ENCODE measurements at places on chromosomes 1 and 21. TPM values are rescaled to one million over a fixed set of nuclear protein-coding genes. Genes with fewer than 3 reads are reported as not detected.

The OR13G1 gene
- total RNA-seq: not detected

The SLC30A10 gene
- not detected for total RNA-seq

The ACOT11 gene
- 0.85 TPM for total RNA-seq

The LCE1D gene
- total RNA-seq: not detected

The USH2A gene
- not detected for total RNA-seq

The UCK2 gene
- total RNA-seq: 14.4 TPM

The PSEN2 gene
- 22.8 TPM for total RNA-seq

The AADACL3 gene
- total RNA-seq: not detected

The SLAMF6 gene
- total RNA-seq: 88.2 TPM

GRCh38 chr1:242847390-242847993 lies 323.0 kb upstream of the PLD5 start:
- no peak for DNase-seq

DNA sequence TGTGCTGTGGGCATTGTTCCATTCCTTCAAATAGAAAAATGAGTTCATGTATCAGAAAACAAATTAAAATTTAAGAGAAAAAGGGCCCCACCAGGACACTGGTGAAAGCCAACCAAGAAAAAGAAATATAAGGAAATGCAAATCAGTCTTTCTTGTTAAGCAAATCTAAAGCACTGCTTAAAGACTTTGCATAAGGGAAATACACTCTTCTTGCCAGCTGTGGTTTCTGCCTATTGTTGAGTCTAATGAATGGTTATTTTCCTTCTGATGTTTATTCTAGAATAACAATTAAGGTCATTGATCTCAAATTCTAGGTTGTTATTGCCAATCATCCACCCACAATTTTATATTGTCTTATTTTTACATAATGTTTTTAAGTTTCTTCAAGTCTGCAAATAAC lies 158.6 kb upstream of the SNX7 start:
- no peak for DNase-seq

DNA sequence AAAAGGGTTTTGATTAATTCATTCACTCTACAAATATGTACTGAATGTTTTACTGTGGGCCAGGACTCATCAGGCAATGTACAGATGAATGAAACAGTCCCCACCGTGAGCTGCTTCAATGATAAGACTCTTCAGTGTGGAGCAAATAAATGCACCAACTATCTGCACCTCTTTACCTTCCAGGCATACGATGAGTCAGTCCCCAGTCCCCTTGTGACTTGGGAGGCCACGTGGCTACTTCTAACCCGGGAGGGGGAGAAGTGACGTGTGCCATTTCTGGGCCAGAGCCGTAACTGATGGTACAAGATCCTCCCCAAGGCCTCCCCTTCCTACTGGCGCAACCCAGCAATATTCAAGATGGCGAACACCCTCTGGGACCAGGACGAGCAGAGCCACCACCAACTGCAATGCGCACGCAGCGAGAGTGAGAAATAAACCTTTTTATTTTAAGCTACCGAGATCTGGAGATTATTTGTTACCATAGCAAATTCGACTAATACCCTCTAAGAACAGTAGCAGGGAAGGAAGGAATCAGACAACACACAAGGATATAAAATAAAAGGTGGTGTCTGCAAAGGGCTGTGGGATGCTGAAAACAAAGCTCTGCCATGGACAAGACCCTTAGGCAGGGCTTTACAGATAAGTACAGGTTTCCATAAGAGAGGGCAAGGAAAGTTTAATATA lies 74.5 kb downstream of the NPHP4 start:
- DNase-seq: no peak

- DNase-seq: no peak
Measured at GRCh38 chr1:113012149-113012548, 56.2 kb upstream of the SLC16A1 start.

GRCh38 chr1:198517623-198518199 lies 22.8 kb downstream of the ATP6V1G3 start:
- no peak for DNase-seq

DNA sequence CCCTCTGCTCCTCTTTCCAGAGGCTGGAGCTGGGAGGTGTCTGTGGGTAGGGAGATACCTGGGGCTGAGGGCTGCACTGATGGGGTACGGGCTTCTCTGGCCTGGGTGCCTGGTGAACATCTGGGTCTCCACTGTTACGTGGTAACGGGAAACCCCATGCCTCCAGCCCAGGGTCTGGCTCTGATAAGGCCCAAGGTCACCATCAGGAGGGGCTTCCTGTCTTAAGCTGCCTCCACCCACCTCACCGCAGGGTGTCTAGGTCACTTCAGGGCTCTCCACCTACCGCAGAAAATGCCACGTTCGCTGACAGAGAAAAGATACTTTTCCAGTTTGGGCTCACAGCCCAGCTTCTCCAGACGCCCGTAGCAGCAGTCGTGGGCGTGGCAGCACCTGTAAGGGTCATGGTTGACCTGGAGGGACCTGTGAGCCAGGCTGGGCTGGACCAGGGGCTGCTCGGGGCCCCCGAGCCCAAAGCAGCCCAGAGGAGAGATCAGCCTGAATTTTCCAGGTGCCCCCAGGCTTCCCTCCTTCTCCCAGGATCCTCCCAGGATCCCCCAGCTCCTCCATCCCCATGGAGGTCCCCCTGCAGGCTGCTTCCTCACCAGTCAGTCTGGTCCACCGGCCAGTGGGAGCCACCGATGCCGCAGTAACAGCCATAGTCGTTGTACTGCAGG lies 1.3 kb downstream of the PLA2G2E start:
- DNase-seq: no peak

GRCh38 chr1:158255656-158256055 lies 1.4 kb downstream of the CD1A start:
- DNase-seq: no peak

GRCh38 chr1:165634154-165634921 lies 3.3 kb downstream of the MGST3 start:
- no peak for DNase-seq

GRCh38 chr21:43331962-43332828 lies 94.7 kb downstream of the SIK1 start:
- DNase-seq: no peak

- DNase-seq: no peak
Measured at GRCh38 chr1:241274693-241275092, 82.3 kb downstream of the RGS7 start.

DNA sequence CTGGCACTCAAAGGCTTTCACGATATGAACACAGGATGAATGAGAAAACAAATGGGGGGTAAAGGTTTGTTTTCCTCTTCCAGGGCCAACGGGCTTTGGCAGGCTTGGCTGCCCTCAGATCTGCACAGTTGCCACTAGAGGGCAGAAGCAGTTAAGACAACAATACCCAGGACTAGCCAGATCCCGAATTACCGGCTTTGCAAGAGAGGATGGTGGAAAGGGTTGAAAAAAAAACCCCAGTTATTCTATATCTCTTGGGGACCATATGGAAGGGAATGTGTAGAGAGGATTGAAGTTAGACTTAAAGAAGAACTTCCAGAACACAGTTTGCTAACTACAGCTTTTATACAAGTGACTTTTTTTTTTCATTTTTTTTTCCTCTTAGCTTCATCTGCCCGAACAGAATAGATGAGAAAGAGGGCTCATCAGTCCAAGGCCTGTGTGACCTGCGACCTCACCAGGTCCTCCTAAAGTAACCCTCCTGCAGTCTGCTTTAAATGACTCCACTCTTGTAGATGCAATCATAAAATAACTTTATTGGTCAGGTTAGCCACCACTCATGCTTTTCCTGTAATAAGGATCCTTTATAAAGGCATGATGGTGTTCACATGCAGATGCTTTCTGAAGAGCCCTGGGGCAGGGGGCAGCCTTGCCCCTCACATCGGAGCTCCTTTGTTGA lies 10.7 kb downstream of the FMOD start:
- DNase-seq: peak; percentile 28

DNA sequence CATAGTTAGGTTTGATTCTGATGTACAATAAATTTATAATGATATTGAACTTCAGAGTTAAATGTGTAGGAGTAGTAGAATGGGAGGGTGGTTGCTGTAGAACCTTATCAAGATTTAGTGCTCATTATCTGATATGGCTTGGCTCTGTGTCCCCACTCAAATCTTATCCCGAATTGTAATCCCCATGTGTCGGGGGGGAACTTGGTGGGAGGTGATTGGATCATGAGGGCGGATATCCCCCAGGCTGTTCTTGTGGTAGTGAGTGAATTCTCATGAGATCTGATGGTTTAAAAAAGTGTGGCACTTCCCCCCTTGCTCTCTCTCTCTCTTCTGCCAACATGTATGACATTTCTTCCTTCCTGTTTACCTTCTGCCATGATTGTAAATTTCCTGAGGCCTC lies 265.5 kb downstream of the GRIK1 start:
- no peak for DNase-seq

DNA sequence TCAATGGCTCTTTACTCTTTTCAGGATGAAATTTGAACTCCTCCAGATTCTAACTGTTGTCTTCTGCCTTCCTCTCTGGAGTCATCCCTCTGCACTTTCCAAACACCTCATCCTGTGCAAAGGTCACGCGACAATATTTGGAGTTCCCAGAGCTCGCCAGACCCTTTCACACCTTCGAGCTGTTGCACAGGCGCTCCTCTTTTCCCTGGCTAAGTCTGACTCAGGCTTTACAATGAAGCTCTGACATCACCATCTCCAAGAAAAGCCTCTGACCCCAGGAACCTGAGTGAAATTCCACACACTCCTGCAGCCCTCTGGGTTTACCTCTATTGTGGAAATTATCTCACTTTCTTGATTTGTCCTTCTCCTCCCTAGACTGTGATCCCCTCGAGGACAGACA lies 270.3 kb downstream of the RGS7 start:
- DNase-seq: no peak

DNA sequence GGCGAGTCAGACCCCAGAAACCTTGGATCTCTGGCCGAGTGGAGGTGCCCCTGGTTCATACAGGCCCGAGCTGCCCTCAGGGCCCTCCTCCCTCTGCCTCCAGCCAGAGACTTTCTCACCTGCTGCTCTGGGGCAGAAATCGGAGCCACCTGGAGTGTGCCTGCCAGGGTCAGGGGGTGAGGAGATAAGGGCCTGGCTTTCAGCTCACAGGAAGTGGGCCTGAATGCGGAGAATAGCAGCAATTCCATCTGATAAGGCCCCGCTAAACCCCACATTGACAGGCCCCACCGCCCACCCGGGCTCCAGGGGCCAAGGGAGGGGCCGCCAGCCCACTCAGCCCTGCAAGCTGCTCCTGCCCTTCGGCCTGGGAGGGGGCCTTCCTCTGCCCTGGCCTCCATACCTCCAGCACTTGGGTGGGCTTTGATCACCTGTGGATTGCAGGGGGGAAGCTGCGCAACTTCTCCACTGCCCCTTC lies 123.7 kb upstream of the ARHGEF16 start:
- no peak for DNase-seq

DNA sequence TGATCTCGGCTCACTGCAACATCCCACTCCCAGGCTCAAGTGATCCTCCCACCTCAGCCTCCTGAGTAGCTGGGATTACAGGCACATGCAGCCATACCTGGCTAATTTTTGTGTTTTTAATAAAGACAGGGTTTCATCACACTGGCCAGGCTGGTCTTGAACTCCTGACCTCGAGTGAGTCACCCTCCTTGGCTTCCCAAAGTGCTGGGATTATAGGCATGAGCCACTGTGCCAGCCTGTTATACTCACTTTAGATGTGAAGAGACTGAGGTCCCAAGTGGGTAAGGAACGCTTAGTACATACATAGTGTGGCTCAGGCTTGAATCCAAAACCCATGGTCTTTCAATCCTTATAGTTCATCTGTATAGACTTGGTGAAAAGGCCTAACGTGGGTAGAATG lies 63.7 kb upstream of the EPS8L3 start:
- DNase-seq: no peak

GRCh38 chr1:21594935-21595897 lies 73.9 kb downstream of the RAP1GAP start:
- peak; percentile 42 for DNase-seq

DNA sequence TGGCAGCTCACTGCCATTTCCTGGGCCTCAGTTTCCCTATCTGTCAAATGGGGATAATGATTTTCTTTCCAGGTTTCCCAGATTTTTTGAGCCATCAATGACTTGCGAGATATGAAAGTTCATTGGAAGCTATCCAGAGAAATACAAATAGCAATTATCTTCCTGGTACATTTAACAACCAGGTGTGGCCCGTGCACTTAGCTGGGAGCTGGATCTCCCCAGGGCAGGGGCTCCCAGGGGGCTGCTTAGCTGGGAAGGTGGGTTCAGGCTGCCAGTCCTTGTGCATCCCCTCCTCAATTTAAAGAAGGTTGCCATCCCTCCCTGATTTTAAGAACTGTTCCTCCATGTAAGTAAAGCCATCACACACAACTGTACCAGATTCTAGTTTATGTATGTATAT lies 3.6 kb upstream of the TMEM54 start:
- DNase-seq: no peak

DNA sequence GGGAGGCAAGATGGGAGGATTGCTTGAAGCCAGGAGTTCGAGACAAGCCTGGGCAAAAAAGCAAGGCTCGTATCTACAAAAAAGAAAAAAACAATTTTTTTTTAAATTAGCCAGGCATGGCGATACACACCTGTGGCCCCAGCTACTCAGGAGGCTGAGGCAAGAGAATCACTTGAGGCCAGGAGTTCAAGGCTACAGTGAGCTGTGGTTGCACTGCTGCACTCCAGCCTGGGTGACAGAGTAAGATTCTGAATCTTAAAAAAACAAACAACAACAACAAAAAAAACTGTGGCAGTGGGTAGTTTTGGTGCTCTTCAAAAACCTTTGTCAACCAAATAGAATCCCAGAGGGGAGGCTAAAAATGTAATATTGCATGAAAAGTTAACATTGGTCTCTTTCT lies 734 bp downstream of the PTPN22 start:
- no peak for DNase-seq

DNA sequence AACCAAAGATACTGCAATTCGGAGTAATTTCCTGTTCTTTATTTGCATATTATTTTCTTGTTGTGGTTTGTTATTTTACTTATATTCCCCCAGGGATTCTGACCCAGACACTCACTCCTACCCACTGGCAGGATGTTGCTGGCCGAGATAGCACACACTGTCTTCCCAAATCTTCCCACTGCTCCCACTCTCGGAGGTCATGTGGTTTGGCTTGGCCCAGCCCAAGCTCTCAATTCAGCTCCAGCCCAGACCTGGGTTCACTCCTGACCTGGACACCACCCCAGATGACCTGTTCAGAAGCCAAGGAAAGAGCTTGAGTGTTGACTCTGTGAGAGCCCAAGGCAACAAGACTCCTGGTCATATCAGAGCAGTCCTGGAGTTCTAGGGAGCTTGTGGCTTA lies 1.2 kb upstream of the FAM43B start:
- no peak for DNase-seq

GRCh38 chr1:114024049-114024448 lies 44.8 kb downstream of the OLFML3 start:
- DNase-seq: no peak

DNA sequence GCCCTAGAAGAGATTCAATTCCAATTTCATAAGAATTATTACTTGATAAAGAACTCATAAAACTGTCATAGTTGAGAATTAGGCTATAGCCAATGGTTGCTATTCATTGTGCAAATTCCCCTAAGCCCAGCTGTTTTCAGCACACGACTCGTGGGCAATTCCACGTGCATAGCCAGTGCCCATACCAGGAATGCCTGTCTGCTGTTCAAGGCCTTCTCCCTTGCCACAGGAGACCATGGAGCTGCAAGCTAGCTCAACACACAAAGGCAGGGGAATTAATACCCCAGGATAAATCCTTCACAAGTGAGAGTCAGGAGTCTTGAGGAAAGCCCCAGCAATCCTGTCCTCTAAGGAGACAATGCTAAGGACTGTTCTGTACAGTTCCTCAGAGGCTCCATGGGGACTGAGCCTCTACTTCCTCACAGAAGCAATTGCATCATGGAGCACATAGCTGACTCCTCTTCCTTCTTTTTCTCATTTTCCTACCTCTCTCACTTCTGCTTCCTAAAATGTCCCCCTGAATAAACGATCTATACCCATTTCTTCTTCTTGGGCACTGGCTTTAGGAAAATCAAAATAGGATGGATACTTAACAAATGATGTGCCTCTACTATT lies 19.1 kb upstream of the CHRM3 start:
- DNase-seq: no peak

- DNase-seq: no peak
Measured at GRCh38 chr1:195791796-195792195, 816.4 kb downstream of the KCNT2 start.

All from natural killer cell (primary cell).